ENCODE measurements at places on chromosomes 2 and 18.

DNA sequence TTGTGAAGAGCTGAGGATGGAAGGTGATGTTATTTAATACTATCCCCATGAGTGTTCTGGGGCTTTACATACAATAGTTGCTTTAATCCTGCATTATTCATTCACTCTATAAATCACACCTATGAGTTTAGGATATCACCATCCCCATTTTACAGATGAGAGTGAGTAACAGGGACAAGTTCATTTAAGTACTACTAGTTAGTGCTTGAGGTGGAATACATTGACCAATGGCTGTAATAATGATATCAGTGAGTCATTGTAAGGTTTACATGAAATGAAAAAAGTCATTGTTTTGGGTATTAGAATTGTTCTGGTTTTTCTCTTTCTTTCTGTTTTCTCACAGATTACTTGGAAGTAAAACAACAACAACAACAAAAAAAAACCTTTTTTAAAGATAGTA, 42.5 kb downstream of the TANC1 start:
- DNase-seq = no peak

- DNase-seq = no peak
Measured at GRCh38 chr18:46054956-46055837, 16.9 kb downstream of the PSTPIP2 start.

- no peak for DNase-seq
Measured at GRCh38 chr2:120863661-120864320, 128.1 kb downstream of the GLI2 start.

GRCh38 chr2:191023235-191023679, 9.3 kb upstream of the STAT1 start:
- no peak for DNase-seq

- DNase-seq = no peak
Measured at GRCh38 chr2:104340162-104340561, 513.8 kb upstream of the POU3F3 start.

GRCh38 chr2:220071696-220072095, 444.3 kb downstream of the SLC4A3 start:
- no peak for DNase-seq

GRCh38 chr18:38494065-38494464, 928.5 kb upstream of the CELF4 start:
- DNase-seq = no peak

DNA sequence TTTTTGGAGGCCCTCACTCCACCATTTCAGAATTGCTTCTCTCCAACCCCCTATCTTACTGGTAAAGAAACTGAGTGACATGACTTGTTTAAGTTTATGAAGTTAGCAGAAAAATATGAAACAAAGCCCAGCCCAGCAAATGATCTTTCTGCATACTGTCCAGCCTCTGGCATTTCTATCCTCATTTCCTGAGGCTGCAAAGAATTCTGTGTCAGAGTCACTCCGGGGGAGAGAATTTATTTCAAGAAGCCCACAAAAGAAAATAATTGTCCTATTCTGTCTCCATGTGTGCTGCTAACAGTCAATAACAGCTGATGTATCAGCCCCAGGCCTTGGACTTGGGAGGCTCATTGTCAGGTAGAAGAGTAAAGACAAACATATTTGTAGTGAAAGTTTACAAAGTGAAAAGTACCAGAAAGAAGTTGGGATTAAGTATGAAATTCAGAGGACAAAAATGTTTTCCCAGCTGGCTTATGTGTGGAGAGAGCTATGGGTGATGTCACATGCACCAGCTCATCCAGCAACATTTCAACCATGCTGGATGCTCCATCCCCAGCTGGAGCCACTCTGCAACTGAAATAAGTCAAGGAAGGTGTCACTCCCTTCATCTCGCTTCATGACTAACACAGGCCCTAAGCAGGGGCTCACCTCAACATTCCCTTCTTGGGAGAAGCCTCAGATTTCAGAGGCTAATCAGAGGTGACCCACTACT, 42.3 kb downstream of the TRABD2A start:
- no peak for DNase-seq

DNA sequence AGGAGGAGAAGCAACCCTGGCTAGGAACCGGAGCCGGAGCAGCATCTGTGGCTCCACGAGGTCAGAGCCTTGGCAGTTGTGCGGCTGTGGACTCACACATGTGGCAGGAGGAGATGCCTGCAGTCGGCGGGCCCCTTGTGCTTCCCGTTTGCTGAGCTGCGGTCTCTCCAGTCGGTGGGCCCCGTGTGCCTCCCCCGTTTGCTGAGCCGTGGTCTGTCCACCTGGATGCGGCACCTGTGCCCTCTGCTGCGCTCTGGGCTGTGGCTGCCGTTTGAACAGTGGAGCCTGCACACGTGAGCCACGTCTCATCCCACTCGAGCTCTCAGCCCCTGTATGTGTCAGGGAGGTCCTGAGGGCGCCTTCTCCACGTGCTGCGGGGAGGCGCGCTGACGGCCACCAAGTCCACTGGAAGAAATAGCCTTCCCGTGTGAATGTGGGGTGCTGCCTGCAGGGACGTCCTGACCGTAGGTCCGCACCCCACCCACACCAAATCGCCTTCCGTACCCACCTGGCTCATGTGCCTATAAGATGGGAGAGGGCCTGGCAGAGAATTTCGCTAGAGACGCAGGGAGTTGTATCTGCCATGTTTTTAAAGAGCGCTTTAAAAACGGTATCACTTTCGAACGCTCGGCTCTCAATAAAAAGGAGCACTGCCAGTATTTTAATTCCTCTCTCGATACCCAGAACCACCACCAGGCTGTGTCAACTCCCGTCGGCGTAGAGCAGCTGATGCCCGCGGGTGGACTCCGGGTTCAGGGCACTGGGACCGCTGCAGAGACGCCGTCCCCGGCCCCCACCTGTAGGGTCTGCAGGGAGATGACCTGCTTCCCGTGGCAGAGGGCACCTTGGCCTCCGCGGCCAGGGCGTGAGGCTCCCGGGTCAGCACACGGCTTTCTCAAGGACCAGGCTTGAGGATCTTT, 117.0 kb downstream of the NFATC1 start:
- DNase-seq = no peak

DNA sequence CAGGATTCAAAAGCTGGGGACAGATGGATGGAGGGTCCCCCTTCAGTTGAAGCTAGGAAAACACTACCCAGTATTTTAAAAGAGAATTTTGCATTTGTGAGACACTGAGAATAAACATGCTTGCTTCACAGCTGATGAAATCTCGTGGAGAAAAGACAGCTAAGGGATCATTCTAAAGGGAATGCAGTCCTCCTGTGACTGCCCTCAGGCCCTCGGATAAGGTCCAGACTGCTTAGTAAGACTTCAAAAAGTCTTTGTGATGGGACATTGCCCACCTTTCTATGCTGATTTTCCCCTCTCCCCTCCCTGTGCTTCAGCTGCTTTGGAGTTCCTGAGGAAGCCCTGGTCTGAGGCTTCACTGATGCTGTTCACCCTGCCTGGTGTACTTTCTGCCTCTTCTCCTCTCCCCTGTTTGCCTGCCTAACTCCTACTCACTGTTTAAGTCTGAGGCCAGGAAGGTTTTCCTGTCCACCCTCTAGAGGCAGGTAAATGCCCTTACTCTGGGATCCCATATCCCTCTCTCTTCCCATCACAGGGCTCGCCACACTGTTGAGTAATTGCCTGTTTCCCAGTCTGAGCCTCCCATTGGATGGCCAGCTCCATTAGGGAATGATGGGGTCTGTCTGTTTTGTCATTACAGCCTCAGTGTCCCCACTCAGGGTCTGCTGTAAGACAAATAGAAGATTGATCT, 26.6 kb downstream of the POLE4 start:
- DNase-seq = no peak

DNA sequence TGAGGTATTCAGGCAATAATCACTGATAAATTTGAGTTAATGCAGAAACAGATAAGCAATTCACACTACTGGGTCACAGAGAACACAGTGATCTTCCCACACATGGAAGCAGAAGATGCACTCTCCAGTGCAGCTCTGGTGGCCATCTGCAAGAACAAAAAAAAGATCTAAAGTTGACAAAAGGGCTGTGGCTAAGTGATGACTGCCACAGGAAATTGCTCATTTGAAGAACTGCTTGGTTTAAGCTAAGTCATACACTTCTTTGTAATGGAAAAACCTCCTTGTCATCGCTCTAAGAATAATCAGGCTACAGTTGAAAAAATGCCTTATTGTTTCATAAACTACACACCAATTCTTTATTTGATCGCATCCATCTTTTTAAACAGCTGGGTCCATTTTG, 115.1 kb downstream of the DTNB start:
- DNase-seq = no peak

DNA sequence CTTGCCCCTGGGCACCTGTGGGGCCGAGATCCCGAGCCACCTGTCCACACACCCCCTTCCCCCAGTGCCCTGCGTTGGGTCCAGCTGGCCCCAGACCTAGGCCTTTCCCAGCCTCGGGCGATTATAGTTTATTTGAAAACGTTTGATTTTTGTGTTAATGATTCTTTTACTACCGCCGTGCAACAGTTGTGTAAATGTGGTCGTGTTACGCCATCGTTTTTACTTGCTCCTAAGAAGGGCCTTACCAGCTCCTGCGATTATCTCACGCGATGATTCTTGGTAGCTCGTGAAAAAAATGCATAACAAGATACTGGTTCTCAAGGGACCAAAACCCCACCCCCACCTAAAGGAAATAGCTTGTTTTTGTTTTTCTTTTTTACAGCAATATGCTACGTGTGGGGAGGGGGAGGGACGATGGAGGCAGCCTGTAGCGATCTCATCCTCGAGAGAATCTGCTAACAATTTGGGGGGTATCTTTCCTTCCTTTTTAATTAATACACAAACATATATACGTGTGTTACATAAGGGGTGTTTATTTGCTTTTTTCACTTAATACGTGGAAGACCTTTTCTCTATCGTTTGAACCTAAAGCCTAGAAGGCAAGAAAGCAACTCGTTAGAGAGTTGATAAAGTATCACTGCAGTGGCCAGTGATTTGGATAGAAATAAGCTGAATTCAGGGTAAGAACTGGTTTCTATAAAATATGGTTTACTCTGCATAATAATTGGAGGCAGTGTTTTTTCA, 1.0 kb downstream of the ZDBF2 start:
- DNase-seq = no peak

- DNase-seq = no peak
Measured at GRCh38 chr2:119468154-119468955, 36.7 kb downstream of the TMEM37 start.

GRCh38 chr2:238308177-238308576, 12.1 kb upstream of the TRAF3IP1 start:
- no peak for DNase-seq

GRCh38 chr2:48248251-48248933, 281.6 kb upstream of the STON1 start:
- DNase-seq = no peak

Data from NCI-H2081 treated with DMSO at 0.1 percent for 48 hours (cell line).